ENCODE measurements at places on chromosomes 4 and X.

DNA sequence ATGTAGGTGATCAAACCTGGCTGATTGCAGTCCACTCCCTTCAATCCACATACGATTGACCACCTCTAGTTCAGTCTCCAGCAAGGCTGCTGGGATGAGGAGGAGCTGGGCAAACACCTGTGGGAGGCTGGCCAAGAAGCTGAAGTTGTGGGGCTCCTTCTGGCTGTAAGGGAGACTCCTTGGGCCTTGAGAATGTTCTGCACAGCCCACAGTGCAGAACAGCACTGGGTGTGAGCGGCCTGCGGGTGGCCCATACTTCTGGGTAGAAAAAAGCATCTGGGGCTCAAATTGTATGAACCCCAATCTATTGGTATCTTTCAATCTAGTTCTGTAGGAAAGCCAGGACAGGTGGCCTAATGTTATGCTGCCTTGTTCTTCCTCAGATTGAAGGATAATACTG lies 1608.8 kb upstream of the PCDH10 start:
- DNase-seq, result no peak

DNA sequence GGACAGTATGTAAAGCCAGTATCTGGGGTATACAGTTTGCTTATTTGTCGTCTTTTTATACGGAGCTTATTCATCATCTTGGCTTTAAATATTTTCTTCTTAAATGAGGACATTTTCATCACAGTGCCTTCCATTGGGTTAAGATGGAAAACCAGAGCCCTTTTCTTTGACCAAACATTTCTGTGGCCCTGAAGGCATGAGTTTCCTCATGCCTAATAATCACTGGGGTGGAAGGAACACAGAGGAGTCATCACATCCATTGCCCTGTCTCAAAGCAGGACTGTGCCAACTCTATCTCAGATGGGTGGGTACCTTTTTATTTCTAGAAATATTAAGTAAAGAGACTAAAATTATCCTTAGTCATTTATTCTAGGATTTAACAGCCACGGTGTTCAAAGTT lies 40.0 kb downstream of the CHRDL1 start:
- no peak for DNase-seq

- no peak for DNase-seq
Measured at GRCh38 chr4:79682801-79683530, 274.9 kb upstream of the GK2 start.

DNA sequence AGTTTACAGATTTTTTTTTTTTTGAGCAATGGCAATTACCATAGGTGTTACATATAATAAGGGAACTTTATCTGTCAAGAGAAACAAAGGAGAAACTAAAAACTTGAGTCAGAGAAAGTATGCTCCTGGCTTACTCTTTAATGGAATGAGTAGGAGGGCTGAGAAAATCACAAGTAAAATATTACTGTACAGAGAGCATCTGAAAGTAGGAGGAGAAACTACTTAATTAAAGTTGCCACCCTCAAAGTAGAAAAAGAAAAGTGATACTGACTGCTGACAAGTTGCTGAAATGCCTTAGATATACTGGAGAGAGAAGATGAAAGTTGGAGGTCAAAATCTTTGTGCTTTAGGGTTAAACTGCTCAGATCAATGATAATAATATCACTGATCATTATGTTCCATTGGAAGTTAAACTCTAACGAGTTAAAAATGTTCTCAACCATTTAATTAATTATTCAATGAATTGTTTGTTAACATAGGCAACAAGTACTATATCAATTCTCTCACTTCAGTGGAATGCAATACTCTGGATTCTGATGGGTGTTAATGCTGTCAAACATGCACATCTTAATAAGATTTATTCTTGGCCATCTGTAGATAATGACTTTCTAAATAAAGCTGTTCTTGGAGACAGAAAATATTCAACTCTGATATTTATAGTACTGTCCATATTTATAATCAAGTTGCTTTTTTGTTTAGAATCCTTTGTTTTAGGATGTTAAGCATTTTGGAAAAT lies 61.2 kb upstream of the CAMK2D start:
- no peak for DNase-seq

DNA sequence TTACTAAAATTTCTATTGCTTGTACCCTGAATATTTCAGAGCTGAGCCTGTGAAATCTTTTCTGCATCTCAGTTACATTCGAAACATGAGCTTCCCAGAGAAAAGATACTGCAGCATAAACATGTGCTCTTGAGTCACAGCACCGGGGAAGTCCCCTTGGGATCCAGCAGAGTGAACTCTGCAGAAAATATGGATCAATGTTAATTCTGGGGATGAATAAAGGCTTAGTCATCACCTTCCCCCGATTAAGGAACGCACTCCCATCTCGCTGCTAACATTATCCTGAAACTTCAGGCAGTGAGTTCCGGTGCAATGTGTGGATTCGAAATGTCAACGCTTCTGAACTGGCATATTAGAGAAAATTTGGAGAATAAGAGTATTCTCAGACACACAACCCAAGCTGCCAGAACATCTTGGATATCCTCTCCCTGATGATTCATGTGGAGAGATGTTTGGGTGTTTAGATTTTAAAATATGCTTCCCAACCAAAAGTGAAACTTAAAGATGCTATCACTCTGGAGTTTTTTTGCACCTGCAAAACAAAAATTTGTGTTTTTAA lies 90.8 kb downstream of the IRF2 start:
- DNase-seq, result no peak

GRCh38 chr4:31807036-31807435 lies 1086.9 kb downstream of the PCDH7 start:
- no peak for DNase-seq

DNA sequence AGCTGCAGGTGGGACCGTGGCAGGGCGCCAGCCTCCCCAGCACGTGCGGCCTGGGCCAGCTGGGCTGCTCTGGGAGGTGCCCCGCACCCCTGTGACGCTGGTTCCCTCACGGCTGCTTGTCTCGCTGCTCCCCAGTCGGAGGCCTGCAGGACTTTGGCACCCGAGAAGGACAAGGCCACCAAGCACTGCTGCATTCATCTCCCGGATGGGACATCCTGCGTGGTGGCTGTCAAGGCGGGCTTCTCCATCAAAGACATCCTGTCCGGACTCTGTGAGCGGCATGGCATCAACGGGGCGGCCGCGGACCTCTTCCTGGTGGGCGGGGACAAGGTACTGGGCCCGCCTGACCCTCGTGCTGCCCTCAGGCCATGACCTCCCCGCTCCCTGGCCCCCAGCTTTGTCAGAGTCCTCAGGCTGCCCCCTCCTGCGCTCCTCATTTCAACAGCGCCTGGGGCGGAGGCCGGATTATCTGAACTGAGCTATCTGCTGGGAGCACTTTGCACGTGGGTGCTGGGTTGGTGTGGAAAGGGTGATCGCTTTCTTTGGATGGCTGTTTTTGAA lies 19.4 kb upstream of the HGFAC start:
- DNase-seq, result no peak

DNA sequence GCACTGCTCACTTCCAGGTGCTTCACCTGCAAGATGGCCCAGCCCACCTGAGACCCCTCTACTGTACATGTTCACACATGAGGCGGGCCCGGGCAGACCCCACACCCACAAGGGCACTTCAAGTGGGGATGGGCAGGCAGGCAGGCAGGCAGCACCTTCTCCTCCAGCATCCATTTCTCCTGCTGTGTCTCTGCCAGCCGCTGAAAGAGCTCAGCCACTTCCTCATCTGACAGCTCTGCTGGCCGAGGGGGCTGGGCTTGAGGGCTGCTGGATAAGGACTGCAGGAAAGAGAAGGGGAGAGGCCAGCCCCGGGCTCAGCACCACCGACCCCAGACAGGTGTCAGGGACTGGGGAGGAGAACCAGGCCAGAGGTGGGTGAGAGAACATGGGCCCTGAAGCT lies 4.4 kb upstream of the KCND1 start:
- DNase-seq, result no peak

GRCh38 chrX:1836683-1837082 lies 221.8 kb downstream of the ASMT start:
- no peak for DNase-seq

DNA sequence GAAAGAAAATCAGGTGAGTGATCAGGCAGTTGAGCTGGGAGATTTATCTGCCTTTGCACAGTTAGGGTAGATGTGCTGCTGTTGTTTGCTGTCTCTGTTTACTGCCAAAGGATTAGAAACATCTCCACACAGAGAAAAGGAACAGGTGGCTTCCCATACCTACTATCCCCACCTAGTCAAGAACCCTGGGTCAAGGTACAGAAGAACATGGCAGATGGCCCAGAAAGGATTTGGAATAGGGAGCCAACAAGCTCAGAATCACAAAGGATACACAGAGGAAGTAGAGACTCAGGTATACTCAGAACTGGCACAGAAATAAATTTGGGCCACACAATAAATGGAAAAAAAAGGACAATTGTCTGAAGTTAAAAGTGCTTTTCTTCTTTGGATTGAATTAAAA lies 64.3 kb downstream of the TIGD2 start:
- DNase-seq, result no peak

- no peak for DNase-seq
Measured at GRCh38 chr4:108700081-108700757, 49.8 kb downstream of the OSTC start.

GRCh38 chr4:158667651-158668198 lies 4.0 kb downstream of the C4orf46 start:
- DNase-seq, result no peak

DNA sequence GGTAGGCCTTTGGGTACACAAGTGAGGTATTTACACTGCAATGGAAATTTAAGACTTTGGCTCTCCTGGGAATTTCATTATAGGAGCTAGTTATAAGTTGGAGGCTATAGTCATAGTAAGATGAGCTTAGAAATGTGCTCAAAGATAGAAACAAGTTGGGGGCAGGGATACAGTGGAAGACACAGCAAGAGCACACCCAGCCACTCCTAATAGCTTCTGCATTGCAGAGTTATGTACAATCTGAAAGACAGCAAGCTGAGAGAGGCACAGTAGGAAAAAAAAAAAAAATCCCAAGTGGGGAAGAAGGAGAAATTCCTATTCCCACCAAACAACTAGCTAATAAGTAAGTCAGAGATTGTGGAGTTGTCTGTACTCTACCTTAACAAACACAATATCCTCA lies 41.9 kb upstream of the TAF9B start:
- no peak for DNase-seq

GRCh38 chrX:95919605-95920004 lies 765.0 kb upstream of the DIAPH2 start:
- no peak for DNase-seq

DNA sequence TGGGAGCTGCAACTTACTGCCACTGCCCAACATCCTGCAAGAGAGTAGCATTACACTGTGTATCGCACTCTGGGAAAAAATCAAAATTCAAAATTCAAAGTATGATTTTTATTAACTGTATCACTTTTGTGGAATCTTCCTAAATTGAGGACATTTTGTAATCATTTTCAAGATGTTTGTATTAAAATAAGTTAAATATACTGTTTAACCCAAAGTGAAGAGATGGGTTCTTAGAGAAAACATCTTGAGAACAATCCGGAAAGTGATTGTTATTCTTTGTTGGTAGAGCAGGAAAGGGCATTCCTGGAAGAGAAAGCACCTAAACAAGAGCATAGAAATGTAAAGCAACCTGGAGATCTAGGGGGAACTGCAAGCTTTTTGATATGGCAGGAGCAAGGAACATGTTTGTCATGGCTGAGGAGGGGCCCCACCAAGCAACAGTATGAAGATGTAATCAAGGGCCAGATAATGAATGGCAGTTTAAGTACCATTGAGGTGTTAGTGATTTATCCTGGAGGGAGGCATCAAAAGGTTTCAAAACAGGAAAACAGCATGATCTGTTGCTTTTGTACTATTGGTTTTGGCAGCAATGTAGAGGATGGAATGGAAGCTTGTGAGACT lies 14.1 kb upstream of the SEC24D start:
- no peak for DNase-seq

- DNase-seq, result no peak
Measured at GRCh38 chr4:37066159-37066558, 178.4 kb upstream of the NWD2 start.

GRCh38 chrX:116667346-116668134 lies 204.8 kb upstream of the CT83 start:
- no peak for DNase-seq

GRCh38 chr4:93771640-93772411 lies 56.7 kb upstream of the ATOH1 start:
- DNase-seq, result no peak

GRCh38 chrX:8103655-8104054 lies 67.4 kb downstream of the VCX2 start:
- DNase-seq, result no peak

GRCh38 chr4:107069049-107069448 lies 32.9 kb upstream of the DKK2 start:
- DNase-seq, result no peak

- DNase-seq, result no peak
Measured at GRCh38 chr4:17812125-17812524, 1.3 kb downstream of the NCAPG start.

DNA sequence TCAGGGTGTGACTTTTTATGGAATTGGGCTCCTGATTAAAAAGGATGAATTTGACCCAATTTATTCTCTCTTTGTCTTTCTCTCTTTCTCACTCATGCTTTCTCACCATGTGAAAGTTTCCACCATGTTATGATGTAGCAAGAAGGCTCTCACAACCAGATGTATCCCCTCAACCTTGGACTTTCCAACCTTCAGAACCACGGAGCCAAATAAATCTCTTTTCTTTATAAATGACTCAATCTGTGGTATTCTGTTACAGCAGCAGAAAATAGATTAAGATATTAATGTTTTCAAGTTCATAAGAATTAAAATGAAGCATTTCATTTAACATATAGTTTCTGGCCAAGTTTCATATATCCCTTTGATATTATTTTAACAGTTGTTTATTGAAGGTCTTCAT lies 698.5 kb downstream of the TRAM1L1 start:
- DNase-seq, result no peak

GRCh38 chr4:156886481-156886880 lies 85.1 kb downstream of the PDGFC start:
- no peak for DNase-seq

DNA sequence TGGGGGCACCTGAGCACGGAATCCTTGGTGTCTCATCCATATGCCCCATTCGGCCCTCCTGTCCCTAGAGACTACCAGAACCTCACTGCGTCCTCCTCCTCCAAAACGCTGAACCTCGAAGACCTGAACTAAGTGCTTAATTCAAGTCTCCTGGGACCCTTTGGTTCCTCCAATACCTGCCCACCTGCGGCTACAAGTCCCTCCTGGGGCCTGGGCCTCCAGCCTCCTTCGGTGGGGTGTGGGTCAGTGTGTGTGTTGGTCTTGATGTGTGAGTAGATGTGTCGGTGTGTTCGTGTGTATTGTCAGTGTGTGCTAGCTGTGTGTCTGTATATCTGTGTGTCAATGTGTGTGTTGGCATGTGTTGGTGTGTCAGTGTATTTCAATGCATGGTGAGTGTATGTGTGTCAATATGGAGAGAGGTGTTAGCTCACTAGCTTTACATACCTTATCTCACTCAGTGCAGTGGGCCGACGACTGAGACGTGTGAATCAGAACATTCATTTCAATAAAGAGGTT lies 2.6 kb upstream of the SEPTIN6 start:
- DNase-seq, result no peak

DNA sequence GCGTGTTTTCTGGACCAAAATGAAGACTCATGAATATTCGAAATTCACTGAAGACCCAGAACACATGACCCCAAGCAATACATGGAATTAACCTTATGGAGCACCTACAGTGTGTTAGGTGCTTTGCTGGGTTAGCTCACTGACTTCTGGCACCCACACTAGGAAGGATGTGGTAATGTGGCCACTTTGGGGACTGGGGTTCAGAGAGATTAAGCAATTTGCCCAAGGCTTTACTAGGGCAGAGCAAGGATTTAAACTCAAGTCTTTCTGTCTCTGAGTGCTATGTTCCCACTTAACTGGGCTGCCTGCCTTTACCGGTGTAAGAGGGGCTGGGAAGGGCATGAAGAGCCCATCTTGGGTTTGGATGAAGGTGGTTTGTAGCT lies 162.0 kb upstream of the ATP6AP2 start:
- DNase-seq, result no peak

All from NCI-H774 (cell line).